ENCODE measurements at places on chromosomes 16 and 17. TPM values are rescaled to one million over a fixed set of nuclear protein-coding genes. Genes with fewer than 3 reads are reported as not detected.

DNA sequence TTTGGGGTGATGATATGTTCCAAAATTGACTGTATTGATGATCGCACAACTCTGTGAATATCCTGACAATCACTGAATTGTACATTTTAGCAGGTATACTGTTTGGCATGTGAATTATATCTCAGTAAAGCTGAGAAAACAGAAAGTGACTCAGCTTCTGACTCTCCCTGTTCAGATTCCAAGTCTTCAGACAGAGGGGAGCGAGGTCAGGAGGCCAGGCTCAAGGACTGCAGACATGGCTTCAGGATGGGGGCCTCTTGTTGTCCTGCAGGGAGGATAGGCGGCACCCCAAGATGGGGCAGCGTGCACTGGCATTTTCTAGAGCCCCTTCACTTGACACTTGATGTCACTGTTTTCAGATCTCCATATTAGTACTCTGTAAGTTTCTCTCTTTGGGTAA is 45.6 kb downstream of the KNOP1 start:
- DNase-seq, result no peak
- H3K4me3 ChIP-seq, result no peak overlapping the region
- peaks cover 3% of the 10 kb centered on the region for H3K36me3 ChIP-seq
- H3K27ac ChIP-seq, result no peak overlapping the region
- no peaks in the 10 kb centered on the region for H3K27me3 ChIP-seq
- H3K4me1 ChIP-seq, result no peaks in the 10 kb centered on the region

Gene MYH3
- total RNA-seq, result 1.3 TPM

- DNase-seq, result no peak
- no peak overlapping the region for H3K4me3 ChIP-seq
- H3K4me1 ChIP-seq, result no peaks in the 10 kb centered on the region
- no peak overlapping the region for H3K27ac ChIP-seq
- H3K36me3 ChIP-seq, result no peaks in the 10 kb centered on the region
Measured at GRCh38 chr17:6366221-6366666, 68.7 kb downstream of the AIPL1 start.

GRCh38 chr17:7001318-7001961 is 5.6 kb downstream of the ALOX12 start:
- no peaks in the 10 kb centered on the region for H3K4me1 ChIP-seq
- no peak overlapping the region for H3K4me3 ChIP-seq
- H3K27ac ChIP-seq, result no peak overlapping the region

- no peaks in the 10 kb centered on the region for H3K27me3 ChIP-seq
- peaks cover 41% of the 10 kb centered on the region for H3K4me1 ChIP-seq
- DNase-seq, result no peak
- no peak overlapping the region for H3K4me3 ChIP-seq
Measured at GRCh38 chr17:29742210-29742513, 119.5 kb upstream of the CORO6 start.

Gene CRHR1
- total RNA-seq, result 0.86 TPM

Gene SRL
- total RNA-seq, result 51.1 TPM

DNA sequence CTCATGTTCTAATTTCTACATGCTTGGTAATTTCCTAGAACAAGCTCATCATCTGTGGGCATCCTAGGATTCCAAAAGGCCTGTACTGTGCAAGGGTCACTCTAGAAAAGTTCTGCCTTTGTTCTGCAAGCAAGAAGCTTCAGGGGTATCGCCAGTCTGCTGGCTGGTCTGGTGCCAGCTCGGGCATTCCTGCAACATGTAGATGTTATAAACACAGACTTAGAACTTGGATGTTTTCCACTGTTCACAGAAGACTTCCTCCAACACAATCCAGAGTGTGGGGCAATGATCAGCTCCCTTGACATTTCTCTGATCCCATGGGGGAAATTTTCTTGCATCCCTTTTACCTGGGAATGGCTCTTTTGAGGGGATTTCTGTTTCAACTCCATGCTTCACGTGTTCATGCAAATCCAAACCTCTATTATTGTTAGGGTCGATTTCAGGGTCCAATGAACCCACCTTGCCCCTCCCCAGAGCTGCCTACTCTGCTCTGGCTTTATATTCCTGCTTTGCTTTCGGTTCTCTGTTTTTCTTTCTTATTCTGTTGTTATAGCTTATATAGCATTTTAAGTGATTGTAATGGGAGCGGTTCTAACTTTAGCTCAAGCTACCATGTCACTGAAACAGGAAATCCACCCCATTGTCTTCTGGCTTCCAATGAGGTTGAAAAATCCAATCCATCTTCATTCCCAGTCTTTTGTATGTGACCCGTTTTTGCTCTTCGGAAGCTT is 25.3 kb downstream of the UBE2O start:
- H3K4me1 ChIP-seq, result peaks cover 6% of the 10 kb centered on the region
- no peak overlapping the region for H3K27ac ChIP-seq
- no peaks in the 10 kb centered on the region for H3K36me3 ChIP-seq
- DNase-seq, result peak; percentile 62
- no peak overlapping the region for H3K4me3 ChIP-seq

GRCh38 chr17:82441691-82442487 is 8.7 kb downstream of the CYBC1 start:
- H3K27me3 ChIP-seq, result no peaks in the 10 kb centered on the region
- H3K36me3 ChIP-seq, result no peaks in the 10 kb centered on the region
- no peak overlapping the region for H3K27ac ChIP-seq
- no peak for DNase-seq

GRCh38 chr17:28042657-28042720 is at the start of gene NLK:
Gene NLK (plus strand): TSS chr17:28042677. CDS start chr17:28042874, 197 bp downstream.
- no peak for DNase-seq
- no peaks in the 10 kb centered on the region for H3K36me3 ChIP-seq
- H3K4me3 ChIP-seq, result peak within 1 kb of the TSS; percentile 79
- H3K27ac ChIP-seq, result peak within 1 kb of the TSS; percentile 81

Gene HBM
- not detected for total RNA-seq

Gene TUBG2
- total RNA-seq, result 62.7 TPM

GRCh38 chr16:31072540-31073141 is 1.4 kb downstream of the ZNF668 start:
- H3K27ac ChIP-seq, result peak overlapping the region; percentile 87
- peak; percentile 48 for DNase-seq
- H3K27me3 ChIP-seq, result no peaks in the 10 kb centered on the region
- H3K4me1 ChIP-seq, result peaks cover 5% of the 10 kb centered on the region

All from cardiac muscle cell (in vitro differentiated cells and primary cell).